Anterior cingulate cortex (tissue), 58 donors: ENCODE measurements at places on chromosomes 5 and 9.

DNA sequence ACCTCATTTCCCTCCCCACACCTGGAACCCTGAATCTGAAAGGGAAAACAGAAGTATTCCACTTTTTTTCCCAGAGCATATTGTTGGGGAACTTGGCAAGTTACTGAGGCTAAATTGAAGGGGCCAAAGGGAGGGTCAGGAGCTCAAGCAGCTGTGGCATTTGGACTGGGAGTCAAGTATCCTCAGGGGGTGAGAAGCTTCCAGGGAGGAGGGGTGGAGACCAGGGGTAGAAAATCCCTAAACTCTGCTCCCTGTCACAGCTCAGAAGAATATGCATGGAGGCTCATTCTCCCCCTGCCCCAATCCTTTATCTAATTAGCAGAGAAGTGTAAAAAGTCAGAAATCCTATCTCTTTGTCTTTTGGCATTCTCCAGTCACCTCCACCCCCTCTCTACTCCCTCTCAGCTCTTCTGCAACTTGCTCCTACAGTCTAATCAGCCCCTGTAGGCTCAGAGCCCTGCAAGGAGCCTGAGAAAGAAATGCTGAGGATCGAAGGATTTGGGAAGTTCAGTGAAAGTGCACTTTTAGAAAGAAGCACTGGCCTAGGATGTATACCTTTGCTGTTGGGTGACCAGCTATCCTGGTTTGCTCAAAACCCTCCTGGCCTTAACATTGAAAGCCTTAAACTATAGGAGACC lies 5.7 kb upstream of the WNT8A start:
- no peak for DNase-seq

DNA sequence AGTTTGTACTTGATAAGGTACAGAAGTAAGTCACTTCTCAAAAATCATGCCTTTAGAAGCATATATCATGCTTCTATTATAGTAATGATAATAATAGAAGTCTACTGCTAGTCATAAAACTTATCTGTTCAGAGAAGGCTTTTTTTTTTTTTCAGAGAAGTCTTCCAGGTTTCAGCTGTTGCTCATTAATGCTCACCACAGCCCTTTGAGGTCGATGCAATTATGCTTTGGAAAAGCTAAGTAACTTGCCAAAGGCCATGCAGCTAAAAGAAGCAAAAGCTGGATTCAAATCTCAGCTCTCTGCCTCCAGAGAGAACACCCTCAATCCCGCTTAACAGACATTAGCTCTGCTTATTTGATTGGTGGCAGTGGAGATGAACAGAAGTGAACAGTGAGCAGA lies 150.8 kb downstream of the DOCK8 start:
- no peak for DNase-seq

DNA sequence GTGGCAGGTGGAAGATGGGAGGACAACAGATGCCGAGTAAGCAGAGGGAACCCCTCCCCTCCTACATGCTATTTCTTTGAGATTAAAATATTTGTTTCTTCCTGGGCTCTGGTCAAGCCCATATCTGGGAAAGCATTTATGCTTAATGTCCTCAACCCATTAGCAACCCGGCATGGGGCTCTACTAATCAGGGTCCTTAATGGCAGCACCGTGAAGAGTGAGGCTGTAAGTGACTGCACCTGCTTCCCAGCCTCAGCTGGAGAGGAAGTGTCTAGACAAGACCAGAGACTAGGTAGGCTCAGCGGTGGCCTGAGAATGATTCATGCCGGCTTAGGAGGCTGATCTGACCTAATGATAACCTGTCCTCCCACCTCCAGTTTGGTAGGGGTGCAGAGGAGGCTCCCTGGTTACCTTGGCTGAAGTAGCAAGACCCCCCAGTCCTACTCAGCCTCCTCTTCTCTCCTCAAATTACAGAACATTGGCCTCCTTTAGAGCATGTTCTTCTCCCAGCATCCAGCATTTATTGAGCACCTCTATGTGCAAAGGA lies 61.3 kb upstream of the HSPA9 start:
- DNase-seq: no peak

DNA sequence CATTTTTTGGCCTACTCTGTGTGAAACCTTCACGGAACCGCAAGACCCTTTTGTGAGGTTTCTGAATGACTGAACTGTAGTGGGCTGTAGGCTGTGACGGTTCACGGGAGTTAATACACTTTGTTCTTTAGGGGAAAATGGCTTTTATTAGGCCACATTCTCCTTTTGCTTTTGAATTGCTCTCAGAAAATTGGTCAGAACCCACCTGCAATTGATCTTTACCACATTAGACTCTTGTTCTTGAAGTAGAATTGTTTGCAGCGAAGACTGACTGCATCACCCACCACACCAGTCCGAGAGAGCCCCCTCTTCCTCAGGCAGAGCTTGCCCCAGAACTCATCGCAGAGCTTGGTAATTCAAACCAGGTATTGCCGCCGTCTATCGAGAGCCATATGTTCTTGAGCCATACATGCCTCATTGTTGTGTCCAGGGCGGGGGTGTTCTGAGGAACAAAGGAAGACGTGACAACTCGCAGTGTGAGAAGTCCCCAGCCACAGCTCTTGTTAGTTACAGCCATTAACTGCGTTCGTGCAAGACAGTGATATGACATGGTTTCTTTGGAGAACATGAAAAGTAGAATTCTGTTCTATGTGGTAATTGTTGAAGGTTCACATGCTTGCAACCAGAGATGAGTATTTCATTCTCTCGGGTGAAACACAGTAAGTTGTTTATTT lies 166.4 kb upstream of the OTULINL start:
- no peak for DNase-seq

GRCh38 chr9:112884721-112885120 lies 6.0 kb downstream of the SLC46A2 start:
- DNase-seq: no peak

- DNase-seq: no peak
Measured at GRCh38 chr9:89903141-89903475, 298.3 kb downstream of the GADD45G start.

DNA sequence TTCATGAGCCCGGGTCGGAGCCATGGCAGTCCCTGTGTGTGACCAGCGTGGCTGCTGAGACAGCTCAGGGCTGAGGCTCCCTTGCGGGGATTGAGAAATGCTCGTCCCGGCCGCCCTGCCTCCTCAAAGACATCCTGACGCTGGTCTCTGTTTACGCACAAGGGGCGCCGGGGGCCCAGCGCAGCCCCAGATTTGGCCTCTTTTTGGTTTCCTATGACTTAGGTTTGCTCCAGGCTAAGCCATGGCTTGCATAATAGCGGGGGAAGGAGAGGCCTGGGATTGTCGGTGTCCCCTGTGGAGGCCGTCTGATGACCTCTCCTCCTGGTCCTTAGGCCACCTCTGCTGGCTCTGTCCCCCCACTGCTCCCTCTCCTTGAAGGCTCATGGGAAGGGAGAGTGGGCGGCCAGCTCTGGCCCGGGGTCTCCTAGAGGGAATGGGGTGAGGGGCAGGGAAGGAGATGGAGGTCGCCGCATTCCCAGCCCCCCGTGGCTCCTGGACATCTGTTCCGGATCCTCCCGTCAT lies 3.5 kb downstream of the LAMC3 start:
- DNase-seq: no peak

GRCh38 chr5:92916036-92916435 lies 665.0 kb downstream of the NR2F1-AS1 start:
- no peak for DNase-seq

- DNase-seq: no peak
Measured at GRCh38 chr9:29332789-29333188, 1759.5 kb upstream of the C9orf72 start.

DNA sequence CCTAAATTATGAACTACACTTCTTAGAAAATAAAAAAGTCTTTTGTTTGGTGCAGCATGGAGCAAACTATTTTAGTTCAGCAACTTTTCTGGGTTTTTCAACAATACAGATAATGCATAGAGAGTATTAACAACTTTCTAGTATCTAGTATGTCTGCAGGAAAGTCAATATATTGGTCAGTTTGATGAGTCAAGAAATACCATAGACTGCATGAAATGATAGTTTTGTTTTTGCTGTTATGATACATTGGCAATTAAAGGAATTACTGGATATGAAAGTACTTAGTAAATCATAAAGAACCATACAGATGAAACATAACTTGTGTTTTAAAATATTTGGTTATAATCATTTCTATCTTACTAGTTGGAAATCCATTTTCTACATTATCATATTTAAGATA lies 173.5 kb downstream of the GIN1 start:
- no peak for DNase-seq

- no peak for DNase-seq
Measured at GRCh38 chr9:35834260-35835215, 5.5 kb downstream of the TMEM8B start.

- DNase-seq: no peak
Measured at GRCh38 chr5:93415819-93416218, 165.2 kb downstream of the NR2F1-AS1 start.

DNA sequence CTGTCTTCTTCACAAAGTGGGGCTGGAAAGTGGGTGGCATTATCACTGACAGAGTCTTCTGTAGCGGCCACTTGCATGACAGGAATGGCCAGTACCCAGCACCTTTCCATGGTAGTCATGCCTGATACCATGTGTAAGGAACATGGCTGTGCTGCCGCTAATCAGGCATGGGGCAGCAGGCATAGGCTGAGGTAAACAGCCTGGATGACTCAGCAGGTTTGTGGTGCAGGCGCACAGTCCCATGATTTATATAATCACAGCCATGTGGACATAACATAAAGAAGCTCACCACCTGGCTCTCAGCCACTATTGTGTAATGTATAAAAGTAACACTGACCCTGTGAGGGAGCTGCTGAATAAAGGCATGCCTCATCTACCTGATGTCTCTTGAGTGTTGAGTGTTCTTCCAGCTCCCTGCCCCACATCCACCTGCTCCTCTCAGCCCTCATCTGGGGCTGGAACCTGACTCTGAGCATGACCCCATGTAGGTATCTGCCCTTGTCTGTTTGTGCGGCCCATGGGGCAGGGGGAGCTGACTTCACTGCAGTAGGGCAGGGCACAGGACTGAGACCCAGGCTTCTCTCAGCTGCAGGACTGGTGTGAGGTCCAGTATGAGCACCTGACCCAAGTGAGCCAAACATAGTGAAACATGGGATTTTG lies 13.2 kb upstream of the ICE1 start:
- no peak for DNase-seq

- no peak for DNase-seq
Measured at GRCh38 chr9:34652602-34653000, 616 bp downstream of the IL11RA start.

GRCh38 chr5:172336264-172336663 lies 52.7 kb upstream of the UBTD2 start:
- no peak for DNase-seq

- DNase-seq: no peak
Measured at GRCh38 chr5:58778888-58779287, 196.0 kb downstream of the RAB3C start.

GRCh38 chr5:139901986-139902385 lies 106.4 kb downstream of the PSD2 start:
- no peak for DNase-seq

GRCh38 chr5:117888688-117889087 lies 1099.7 kb downstream of the DTWD2 start:
- no peak for DNase-seq

GRCh38 chr5:160534914-160535313 lies 113.3 kb downstream of the PTTG1 start:
- no peak for DNase-seq

- DNase-seq: no peak
Measured at GRCh38 chr9:6109571-6109970, 94.1 kb upstream of the RANBP6 start.

- DNase-seq: no peak
Measured at GRCh38 chr5:132492386-132493125, 2.0 kb upstream of the IRF1 start.

DNA sequence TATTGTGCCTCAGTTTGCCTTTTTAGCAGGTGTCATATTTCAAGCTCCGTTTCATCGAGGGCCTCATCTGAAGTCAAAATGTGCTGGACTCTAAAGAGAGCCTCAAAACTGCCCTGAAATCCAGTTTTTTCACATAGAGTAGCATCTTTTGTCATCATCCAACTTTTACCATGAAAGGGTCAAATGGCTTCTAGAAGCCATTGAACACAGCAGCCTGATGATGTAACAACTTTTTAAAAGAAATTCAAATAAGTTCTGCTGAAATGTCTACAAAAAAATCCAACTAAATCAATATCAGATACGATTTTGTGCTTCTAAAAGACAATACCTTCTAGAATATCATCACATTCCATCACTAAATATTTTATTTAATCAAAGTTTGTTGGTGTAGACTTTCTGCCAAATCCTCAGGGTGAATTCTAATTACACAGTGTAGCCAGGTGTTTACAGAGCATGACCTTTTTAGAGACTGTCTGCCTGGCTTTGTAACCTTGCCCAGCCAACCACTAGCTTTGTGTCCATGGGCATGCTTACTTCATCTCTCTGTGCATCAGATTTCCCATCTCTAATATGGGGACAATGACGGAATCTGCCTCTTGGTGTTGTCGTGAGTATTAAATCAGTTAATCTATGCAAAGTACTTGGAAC lies 505.0 kb downstream of the EBF1 start:
- no peak for DNase-seq

GRCh38 chr5:78076351-78076750 lies 218.1 kb downstream of the AP3B1 start:
- no peak for DNase-seq

GRCh38 chr5:83751201-83751600 lies 30.5 kb upstream of the HAPLN1 start:
- no peak for DNase-seq

DNA sequence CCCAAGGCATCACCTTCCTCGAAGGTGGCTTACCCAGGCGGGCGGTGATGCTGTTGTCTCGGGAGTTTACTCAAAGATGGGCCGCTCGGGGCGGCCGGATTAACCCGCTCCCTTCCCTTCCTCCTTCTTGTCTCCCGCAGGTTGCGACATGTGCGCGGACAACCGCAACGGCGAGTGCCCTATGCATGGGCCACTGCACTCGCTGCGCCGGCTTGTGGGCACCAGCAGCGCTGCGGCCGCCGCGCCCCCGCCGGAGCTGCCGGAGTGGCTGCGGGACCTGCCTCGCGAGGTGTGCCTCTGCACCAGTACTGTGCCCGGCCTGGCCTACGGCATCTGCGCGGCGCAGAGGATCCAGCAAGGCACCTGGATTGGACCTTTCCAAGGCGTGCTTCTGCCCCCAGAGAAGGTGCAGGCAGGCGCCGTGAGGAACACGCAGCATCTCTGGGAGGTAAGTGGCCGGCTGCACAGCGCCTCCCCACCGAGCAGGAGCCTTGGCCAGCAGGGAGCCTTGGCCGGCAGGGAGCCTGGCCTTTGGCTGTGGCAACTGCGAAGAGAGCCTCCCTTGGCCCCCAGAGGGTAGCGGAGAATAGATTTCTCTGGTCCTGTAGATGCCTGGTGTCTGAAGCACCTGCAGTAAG lies 10.6 kb downstream of the PRDM6 start:
- no peak for DNase-seq

DNA sequence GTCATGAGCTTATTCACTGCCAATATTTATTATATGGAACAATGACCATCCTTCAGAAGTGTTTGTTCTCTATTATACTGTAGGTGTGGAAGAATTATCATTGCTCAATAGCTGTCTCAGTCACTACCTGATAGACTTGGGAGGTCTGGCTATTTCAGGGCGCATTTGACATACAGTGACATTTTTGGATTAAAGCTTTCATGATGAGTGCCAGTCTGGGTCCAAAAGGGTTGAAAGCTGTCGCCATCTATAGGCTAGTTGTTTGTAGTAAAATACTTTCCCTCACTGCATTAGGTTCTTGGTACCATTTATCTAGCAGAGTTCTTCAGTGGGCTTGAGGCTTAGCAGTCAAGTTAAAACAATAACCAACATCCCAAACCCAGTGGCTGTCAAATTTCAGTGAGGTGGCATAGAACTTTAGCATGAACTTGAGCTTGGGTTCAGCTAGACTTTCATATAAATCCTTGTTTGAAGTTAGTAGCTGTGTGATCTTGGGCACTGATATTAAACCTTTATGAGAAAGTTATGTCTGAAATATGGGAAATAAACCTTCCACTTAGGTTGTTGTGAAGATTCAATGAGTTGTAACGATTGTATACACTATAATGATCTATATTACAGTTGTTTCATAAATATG lies 110.5 kb upstream of the CDKN2B start:
- DNase-seq: no peak
